Spleen (tissue), 13 donors: ENCODE measurements at places on chromosomes 5 and 9.

DNA sequence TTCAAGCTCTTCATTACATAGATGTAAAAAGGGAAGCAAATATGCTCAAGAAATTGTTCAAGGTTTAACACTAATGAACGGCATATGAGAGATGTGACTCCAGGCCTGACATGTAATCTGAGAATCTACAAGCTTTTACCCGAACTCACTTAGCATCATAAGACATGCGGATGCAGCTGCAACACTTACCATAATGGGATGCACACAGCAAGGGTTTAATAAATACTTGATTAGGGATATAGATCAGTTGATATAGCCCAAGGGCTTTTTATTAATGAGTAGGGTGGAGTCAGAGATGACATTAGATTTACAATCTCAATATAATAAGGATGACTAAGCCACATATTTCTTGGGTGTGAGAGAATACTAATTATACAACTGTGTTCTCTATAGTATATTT is 2215.5 kb downstream of the MAT2B start:
- DNase-seq, result no peak

DNA sequence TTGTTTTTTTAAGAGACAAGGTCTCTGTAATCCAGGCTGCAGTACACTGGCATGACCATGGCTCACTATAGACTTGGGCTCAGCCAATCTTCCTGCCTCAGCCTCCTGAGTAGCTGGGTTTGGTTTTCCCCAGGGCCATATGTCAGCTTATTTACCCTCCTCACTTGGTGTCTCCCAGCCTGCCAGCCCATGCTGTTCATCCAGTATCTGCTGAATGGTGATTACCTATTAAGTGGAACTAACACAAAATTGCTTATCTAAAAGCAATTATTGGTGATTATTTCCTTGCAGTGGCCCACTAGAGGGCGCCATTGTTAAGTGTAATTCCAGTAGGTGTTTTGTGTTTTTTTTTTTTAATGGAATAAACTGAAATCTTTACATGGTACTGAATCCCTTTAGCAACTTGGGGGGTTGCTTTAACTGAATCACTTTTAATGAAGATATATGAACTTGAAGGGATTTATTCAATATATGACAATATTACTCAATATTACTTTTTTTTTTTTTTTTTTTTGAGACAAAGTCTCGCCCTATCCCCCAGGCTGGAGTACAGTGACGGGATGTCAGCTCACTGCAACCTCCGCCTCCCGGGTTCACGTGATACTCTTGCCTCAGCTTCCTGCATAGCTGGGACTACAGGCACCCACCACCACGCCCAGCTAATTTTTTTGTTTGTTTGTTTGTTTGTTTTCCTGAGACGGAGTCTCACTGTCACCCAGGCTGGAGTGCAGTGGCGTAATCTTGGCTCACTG is 13.8 kb downstream of the EXOSC2 start:
- no peak for DNase-seq

GRCh38 chr5:125129151-125129806 is 382.8 kb upstream of the ZNF608 start:
- no peak for DNase-seq

- no peak for DNase-seq
Measured at GRCh38 chr9:37986771-37987258, 82.2 kb downstream of the SHB start.

DNA sequence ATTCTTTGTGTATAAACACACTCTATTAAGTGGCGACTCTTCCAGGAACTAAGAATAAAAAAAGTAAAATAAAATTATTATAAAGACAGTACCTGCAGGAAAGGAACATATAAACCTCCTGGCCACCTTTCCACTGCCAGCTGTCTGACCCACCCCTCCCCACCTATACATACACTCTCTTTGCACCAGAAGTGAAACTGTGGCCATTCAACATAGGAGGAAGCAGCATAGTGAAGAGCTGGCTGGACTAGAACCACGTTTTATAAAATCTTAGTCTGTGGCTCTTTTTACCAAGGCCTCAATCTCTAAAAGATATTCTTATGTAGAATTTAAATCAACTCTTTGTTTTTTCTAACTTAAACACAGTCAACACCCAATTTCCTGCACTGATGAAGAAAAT is 289.6 kb downstream of the GABRB2 start:
- DNase-seq, result no peak
